ENCODE measurements at places on chromosomes 4 and X.

- no peak for DNase-seq
Measured at GRCh38 chr4:23909671-23910070, 19.8 kb upstream of the PPARGC1A start.

DNA sequence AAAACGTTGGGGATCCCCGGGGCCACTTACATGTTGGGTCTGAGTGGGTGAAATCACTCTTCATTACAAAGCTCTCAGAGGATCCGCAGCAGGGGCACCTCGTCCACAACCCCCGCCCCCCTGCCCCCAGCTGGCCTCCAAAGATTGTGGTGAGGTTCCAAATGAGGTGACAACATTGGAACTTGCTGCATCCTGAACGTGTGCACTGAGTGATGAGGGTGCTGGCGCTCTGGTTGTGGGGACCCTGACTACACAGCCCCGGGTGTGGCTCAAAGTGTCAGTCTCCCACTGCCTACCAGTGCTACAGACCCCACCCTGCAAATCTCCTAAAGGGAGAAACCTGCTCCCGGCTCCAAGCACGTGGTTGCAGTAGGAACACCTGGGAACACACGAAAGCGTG is 111.9 kb downstream of the PHKA2 start:
- no peak for DNase-seq

DNA sequence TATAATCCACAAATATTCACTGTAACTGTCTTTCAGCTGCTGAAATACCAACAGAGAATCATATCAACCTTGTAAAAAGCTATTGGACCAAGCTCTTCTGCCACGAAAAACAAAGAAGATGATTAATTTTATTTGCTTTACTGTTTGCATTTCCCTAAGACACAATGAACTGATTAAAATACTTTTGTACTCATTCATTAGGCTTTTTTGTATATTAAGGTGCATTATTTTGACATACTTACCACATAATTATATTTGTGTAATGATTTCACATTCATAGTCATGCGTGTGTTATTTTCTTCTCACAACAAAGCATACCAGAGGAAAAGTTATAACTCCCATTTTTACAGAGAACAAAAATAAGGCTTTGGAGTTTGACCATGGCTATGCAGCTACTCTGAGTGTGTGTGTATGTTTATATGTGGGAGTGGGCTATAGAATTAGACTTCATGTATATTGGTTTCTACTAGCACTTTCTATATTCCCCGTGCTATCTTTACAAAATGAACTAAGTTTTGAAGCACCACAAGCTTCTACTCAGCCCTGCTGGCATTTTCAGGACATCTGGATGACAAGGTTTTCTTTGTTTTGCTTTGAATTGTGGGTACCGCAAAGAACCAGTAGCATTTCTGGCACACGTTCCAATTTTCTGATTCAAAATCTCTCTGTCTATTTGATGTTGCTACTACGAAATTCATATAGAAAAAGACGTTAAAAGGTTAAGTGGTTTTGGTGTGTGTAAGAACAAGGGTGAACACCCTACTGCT is 11.0 kb upstream of the FGF5 start:
- DNase-seq, result no peak

DNA sequence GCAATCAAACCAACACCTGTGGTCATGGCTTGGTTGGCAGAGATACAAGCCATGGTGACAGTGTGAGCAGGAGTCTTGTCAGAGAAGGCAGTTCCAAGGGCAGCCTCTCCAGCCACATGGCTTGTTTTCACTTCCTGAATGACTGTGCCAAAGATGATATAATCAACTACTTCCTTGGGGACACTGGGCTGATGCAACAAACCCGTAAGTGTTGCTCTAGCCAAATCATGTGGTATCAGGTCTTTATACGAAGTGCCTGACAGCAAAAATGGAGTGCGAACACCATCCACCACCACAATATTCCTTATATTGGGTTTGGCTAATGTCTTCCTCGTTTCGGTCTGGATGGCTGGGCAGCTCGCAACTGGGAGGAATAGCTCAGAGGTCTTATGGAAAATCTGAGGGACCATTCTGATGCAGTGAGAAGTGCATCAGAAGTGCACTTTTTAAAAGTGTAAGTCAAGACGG is 922.0 kb downstream of the NLGN4X start:
- DNase-seq, result no peak

- no peak for DNase-seq
Measured at GRCh38 chrX:153530411-153531129, 13.1 kb downstream of the ATP2B3 start.

DNA sequence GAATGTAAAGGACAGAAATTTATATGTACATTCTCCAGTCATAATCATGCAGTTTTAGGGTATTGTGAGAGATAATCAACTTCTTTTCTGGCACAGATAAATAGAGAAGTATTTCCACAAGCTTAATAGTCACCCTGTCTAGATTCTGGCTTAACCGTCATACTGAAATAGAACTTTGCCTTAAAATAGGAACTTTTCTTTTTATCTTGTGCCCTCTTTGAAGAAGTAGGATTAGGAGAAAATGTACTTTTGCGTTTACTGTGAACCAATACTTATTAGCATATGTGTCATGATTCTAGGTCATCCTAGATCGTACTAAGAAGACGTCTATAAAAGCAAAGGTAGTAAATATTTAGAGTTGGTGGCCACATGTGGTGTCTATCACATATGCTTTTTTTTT is 95.4 kb downstream of the NFKB1 start:
- DNase-seq, result no peak

DNA sequence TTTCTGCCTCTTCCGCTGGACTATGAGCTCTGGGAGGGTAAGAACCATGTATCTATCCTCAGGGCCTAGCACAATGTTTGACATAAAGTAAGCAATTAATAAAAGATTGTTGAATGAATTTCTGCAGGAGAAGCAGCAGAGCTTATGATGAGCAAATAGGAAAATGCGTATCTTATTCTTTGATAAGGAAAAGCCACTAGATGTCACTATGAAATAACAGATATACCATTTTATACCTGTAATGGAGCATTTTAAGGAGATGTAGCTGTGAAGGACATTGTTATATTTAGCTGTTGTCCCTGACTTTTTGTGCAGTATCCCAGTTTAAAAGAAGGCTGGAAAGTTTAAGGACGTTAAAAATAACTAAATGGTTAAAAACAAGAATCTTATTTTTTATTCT is 147.2 kb upstream of the MBNL3 start:
- no peak for DNase-seq

DNA sequence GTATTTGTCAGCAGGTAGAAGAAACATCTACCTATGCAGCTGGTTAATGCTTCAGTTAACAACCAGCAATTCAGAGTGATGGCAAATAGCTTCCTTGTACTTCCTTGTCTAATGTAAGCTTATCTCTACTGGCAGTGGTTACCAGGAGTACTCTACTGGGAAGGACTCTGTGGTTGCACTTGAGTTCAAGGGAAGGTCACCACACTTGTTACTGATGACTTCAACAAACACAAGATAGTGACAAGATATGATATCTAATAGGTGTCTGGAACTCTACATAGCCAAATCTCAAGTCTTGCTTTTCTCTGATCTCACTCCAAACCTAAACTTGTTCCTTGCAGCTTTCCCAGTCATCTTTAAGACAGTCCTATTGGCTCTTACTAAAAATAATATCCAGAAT is 1644.9 kb upstream of the TENM3 start:
- DNase-seq, result no peak

GRCh38 chr4:1137850-1138249 is 24.5 kb upstream of the RNF212 start:
- no peak for DNase-seq

DNA sequence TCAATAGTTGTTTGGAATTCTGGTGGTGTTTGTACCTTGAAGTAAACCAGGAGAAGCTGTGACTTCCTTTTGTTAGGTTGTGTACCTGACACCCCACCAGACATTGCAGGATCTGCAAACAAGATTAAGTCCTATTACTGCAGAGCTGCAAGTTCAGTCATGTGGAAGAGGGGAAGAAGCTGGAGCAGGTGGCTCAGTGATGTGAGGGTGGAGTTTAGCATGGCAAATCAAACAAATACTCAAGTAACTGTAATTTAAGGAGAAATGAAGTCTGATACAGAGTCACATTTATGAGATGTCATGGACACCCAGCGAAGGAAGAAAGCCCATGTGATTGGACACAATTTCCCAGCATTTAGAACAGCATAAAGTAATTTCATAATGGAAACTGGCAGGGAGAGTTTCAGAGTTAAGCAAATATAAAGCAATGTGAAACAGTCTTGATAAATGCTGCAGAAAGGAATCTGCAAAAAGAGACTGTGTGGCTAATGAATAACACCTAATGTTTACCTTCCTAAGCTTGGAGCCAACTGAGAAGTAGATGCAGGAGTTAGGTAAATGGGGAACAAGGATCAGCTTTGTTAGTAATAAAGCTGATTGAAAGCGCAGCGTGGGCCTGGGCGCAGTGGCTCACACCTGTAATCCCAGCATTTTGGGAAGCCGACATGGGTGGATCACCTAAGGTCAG is 249.1 kb downstream of the GBA3 start:
- no peak for DNase-seq

- DNase-seq, result no peak
Measured at GRCh38 chr4:76002176-76002575, 5.1 kb downstream of the CXCL9 start.

- DNase-seq, result peak; percentile 21
Measured at GRCh38 chr4:83282049-83282535, 2.5 kb downstream of the COQ2 start.

DNA sequence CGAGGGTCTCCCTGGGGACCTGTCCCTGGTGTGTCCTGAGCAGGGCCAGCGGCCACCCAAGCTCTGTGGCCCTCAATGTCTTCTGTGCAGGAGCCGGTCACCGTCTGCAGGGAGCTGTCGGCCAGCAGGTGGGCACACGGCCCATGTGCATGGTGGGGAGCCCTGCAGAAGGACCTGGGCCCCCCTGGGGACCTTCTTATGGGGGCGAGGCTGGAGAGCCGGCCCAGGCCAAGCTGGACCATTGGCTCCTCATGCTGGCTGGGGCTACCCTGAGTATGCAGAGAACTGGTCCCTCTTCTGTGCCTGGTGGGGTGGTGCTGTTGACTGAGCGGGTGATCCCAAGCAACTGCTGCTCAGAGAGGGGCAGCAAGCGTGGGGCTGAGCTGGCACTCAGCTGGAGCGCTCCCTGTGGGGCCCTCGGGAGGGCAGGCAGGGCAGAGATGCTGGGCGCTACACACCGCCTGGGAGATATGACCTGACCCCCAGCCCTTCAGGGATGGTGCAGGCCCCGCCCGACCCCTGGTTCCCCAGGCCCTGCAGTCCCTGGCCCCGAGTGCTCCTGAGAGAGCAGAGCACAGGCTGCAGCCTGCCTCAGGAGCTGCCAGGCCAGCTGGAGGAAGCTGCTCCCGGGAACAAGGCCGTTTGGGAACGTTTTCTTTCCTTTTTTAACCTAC is 14.8 kb downstream of the NAT8L start:
- no peak for DNase-seq

DNA sequence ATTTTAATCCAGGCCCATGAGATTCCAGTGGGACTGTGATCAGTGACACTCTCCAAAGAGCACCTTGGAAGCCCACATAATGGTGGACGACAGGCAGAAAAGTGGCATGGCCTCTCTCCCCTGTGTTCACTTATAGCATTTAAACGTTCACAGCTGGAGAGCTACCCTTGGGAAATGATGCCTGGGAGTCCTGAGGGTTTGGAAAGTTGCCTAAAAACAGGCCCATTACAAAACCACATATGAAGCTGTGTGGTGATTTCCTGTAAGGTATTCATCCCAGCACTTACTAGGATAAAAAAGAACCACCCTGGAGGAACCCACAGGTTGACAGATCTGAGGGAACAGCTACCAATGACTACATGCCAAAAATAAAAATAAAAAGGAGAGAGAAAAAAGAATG is 193.2 kb downstream of the RASL11B start:
- DNase-seq, result no peak

DNA sequence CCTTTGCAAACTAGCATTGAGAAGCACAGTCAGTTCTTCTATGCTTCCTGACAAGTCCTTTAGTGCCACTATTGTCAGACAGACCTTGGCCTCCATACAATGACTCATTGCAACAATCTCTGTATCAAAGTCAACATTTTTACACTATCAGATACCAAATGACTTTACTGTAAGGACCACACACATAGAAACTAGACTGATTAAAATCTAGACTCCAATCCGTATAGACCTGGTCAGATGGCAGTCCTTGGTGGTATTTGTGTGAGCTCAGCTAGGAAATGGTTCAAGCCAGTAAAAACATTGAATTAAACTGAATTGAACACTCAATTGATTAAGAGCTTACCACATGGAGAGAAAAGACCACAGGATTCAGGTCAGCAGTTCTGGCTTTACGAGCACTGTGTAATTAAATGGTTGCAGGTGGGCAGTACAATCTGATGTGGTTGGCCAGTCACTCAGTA is 549.8 kb upstream of the LCORL start:
- no peak for DNase-seq

DNA sequence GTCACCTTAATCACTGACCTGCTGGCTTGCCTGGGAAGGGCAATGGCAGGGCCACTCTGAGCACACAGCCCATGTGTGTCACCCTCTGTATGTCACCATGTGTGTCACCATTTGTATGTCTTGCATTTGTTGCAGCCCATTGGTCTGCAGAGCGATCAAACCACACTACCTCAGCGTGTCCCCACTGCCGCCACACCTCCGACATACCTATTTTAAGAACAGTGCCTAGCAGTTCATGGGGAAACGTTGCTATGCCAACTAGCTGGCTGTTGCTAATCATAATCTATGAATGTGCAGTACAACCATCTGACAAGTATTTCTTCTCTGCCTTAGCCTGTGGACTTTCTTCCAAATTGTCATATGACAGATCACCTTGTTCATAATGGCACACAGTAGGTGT is 8.0 kb upstream of the CRMP1 start:
- no peak for DNase-seq

DNA sequence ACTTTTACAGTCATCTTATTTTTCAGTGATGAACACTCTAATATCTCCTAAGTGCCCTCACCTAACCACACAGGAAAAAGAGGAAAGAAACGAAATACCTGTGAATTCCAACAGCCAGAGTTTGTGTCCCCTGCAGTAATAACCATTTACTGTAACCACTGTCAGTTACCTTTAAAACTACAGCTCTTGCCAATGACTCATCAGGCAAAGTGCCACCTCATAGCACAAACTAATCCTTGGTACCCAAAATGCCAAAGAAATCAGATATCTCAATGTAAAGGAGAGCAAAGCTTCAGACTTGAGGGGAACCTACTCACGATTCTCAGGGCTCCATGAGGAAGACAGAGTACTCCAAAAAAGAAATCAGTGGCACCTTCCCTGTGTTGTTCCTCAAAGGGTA is 146.5 kb downstream of the NDST3 start:
- no peak for DNase-seq

GRCh38 chrX:78710171-78710570 is 37.3 kb upstream of the LPAR4 start:
- no peak for DNase-seq

GRCh38 chr4:185837415-185838103 is 25.6 kb upstream of the SORBS2 start:
- no peak for DNase-seq

- DNase-seq, result no peak
Measured at GRCh38 chr4:113694008-113694407, 67.5 kb downstream of the CAMK2D start.

- no peak for DNase-seq
Measured at GRCh38 chr4:153387981-153388380, 43.5 kb downstream of the MND1 start.

GRCh38 chrX:115602729-115603389 is 41.9 kb downstream of the PLS3 start:
- no peak for DNase-seq
